ENCODE measurements at places on chromosomes 3 and 15.

GRCh38 chr3:181725830-181726229 lies 14.1 kb downstream of the SOX2 start:
- no peak for DNase-seq

DNA sequence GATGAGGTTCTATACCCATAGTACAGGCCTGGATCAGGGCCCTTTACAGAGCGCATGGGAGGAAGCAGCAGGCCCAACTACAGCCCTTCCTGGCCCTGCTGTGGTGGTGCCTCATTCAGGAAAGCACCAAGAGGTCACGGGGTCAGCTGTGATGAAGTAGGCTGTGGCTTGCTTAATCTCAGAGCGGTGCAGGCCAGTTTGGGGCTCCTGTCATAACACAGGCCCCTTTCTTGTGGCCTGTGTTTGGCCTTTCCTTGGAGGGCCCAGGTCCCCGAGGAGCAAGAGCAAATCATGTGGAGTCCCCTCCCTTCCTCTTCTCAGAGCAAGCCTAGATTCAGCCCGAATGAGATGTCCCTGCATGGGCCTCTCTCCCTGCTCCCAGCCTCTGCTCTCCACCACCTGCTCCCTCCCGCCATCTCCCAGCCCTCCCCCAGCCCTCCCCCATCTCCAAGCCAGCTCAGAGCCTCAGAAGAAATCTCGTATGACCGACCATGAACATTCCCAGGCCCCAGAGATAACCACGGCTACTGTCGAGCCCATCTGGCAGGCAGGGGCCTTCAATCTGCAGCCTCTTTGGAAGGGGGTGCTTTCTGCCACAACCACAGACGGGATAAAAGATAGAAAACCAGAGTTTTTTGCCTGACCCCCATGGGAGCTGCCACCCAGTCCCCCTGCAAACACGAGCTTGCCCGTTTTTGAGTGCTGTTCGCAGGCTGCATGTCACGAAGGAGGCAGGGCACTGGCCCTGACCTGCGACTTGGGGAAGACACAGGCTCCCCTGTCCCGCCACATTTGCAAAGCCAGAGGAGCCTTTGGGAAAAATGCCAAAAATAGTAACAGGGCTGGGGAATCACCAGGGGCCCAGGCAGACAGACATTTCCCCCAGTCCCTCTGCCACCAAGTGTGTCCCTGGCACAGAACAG lies 32.3 kb upstream of the DUSP7 start:
- DNase-seq, result no peak

GRCh38 chr3:99925584-99926230 lies 108.0 kb downstream of the CMSS1 start:
- peak; percentile 81 for DNase-seq

- DNase-seq, result no peak
Measured at GRCh38 chr15:92595506-92596381, 59.8 kb downstream of the FAM174B start.

- no peak for DNase-seq
Measured at GRCh38 chr3:79233431-79234060, 534.3 kb downstream of the ROBO1 start.

DNA sequence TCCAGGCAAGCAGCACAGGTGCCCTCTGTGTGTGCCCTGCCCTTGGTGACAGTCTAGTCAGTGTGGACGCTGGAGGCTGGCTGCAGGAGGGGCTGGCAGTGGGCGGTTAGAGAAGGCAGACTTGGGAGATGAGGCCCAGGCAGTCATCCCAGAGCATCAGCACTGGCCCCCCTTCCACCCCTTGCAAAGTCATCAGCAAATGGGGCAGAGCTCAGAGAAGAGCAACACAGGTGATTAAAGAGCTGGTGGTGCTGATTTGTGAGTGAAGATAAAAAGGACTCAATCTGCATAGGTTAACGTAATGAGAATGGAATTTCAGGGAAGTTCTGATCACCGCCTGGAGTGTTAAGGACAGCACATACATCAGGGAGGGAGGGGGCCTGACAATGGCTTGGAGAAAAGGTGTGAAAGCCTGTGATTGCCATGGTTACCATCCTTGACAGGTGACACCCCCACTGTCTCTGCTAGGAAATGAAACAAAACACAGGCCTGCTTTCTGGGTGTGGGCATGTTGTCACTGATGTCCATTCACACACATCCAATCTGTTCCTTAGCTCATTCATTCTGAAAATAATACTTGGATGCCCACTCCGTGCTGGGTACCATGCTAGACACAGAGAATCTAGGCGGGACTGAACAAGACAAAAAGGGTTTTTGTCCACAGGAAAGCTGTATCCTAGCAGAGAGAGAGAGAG lies 269.6 kb upstream of the ST8SIA2 start:
- DNase-seq, result no peak
